Fibroblast of skin of left quadriceps (primary cell): ENCODE measurements at places on chromosomes 1 and 21.
A peak's percentile ranks its signal among the peaks of the same experiment; 100 is the strongest.

DNA sequence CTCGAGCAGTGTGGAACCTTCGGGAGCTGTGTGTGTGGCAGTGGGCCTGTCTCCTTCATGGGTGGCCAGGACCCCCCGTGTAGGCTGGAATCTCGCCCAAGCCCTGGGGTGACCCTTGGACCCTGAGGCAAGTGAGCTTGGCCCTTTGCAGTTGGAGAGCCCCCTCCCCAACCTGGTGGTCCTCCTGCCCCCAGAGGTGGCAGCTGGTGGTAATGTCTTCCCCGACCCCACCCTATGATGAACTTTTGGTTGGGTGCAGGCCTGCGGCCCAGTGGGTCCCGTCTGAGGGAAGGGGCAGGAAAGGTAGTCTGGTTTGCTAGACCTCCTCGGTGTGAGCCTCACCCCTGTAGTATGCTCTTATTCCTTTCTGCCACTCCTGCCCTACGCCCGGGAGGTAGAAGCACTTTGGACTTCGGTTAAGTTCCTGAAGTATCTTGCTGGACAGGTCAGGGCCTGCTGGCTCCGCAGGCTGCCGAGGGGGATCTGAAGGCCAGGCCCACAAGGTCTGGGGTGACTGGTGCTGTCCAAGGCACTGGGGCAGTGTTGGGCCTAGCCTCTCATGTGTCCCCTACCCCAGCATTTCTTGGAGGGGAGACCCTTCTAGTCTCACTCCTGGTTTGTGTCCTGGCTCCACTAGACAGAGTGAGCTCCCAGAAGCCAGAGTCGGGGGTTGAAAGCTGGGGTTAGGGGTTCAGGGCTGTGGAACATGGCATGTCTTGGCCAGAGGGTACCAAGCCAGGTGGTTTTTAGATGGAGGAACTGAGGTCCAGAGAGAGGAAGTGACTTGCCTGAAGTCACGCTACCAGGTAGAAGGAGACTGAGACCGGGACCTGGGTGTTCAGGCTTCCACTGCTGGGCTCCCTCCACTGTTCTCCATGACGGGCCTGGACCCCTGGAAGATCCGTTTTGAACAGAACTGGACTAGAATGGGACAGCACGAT is 1.8 kb downstream of the ZNF362 start:
- no peak for DNase-seq

- DNase-seq, result no peak
These were observed 3.8 kb downstream of the LRRC3 start for GRCh38 chr21:44458971-44459711.

- DNase-seq, result peak; percentile 56
These were observed 850 bp downstream of the SESN2 start for GRCh38 chr1:28259934-28260802.

- no peak for DNase-seq
These were observed 20.2 kb downstream of the PROK1 start for GRCh38 chr1:110471131-110471530.

DNA sequence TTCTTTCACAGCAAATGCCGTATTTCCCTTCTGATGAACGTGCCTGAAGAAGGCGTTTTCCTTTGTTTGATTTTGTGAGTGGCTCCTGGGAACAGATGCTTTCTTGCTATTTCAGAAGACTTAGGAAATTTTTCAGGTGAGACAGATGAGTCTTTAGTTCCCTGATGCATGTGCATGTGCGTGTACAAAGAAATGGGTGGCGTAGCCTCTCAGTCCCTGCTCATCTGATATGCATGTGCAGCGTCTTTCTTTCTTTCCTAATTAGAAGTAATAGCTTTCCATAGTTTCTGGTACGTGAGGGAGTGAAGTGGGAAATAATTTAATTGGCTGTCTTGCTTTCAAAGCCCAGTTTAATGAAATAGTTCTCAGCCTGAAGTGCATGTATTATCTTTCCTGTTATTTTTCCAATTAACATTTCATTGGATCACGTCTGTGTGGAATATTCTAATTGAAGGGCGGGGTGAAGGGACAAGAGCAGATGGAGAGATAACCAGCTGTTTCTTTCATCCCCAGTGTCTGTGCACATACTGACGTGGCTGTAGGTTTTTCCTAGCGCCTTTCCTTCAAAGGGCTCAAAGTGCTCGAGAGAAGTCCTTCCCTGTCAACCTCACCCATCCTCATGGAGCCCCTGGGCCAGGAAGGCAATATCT is 104.3 kb downstream of the FAM78B start:
- no peak for DNase-seq

DNA sequence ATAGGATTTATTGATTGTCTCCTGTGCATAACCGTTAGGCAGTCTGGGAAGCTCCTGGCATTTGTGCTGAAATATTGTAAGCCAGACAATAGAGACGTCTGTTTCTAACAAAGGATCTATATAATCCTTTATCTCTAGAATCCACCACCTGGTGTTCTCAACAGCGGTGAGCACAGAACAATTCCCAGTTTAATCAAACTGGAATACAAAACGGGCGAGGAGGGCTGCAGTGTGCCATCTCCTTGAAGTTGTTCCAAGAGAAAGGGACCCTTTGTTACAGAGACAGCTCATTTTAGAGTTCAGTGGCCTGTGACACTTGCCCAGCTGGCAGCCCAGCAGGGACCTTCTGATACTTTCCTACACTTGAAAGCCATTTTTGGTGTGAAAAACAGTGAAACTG is 162.8 kb upstream of the IVNS1ABP start:
- DNase-seq, result no peak

DNA sequence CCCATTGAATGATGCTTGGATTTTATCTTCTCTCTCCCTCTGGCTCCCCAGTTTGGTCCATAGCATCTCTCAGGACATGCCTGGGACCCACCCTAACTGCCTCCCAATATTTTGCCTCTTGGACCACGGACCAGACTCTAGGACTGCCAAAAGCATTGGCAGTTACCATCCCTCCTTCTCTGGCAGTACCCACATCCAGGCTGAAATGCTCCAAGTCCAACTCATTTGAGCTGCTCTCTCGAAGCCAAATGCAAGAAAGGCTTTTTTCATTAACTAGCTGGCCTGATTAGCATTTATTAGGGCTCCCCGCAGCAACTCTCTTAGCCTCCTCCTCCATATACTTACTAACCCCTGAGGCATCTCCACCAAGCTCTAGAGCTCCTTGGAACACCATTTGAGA is 140.0 kb upstream of the GRIK3 start:
- DNase-seq, result no peak

- DNase-seq, result no peak
These were observed 1.9 kb downstream of the FBXO2 start for GRCh38 chr1:11652203-11652780.

DNA sequence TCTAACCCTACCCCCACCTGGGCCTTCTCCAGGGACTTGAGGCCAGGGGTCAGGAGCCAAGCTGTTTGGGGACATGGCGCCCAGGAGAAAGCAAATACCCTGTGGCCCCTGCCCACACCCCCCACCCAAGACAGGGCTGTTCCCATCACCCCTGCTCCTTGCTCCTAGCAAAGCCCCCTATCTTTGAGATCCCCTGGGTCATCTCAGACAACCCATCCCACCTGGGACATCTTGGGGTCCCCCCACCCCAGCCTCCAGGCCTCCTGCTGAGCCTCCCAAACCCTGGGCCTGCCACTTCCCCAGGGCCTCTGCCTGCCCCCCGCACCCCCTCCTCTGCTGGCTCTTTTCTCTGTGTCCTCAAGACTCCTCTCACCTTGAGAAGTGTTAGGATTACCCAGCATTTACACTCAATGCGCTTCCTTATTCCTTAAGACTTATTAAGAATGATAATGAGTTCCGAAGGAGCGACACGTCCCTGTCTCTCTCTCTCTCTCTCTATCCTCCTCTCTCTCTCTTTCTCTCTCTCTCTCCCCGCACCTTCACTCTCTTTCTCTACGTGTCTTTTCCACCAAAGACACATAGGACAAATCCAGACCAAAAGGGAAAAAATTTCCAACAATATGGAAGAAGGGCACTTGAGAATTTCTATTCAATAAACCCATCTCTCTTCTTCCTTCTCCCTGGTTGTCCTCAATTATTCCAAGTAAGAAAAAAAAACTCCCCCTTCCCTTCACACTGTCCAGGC is 7.2 kb downstream of the CASZ1 start:
- DNase-seq, result no peak

- no peak for DNase-seq
These were observed 825 bp downstream of the TMEM39B start for GRCh38 chr1:32073299-32074229.

DNA sequence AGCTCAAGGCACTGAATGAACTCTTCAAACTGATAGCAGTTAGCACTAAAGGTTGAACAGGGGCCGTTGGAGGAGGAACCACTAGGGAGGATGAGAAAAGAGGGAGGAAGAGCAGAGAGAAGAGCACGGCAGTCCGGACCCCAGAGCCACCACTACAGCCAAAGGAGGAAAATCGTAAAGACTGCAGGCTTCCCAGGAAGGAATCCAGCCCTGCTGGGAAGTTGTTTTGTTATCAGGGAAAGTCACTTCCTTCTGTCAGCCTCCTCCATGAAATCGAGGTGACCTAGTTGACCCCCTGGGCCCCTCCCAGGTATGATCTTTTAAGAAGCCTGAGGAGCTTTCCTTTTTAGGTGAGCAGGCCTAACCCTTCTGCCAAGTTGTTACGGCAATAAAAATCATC is 88.2 kb downstream of the PBX1 start:
- no peak for DNase-seq

DNA sequence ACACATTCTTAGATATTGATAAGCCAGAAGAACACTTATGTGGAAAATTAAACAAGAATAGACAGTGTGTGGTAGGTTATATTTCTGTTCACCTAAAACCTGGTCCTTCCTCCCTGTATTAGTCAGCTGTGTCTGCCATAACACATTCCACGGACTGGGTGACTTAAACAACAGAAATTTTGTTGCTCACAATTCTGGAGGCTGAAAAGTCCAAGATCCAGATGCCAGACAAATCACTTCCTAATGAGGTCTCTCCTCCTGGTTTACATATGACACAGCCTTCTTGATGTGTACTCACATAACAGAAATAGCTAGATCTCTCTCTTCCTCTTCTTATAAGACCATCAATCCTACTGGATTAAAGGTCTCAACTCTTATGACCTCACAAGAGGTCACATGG is 25.7 kb downstream of the JMJD4 start:
- DNase-seq, result no peak

DNA sequence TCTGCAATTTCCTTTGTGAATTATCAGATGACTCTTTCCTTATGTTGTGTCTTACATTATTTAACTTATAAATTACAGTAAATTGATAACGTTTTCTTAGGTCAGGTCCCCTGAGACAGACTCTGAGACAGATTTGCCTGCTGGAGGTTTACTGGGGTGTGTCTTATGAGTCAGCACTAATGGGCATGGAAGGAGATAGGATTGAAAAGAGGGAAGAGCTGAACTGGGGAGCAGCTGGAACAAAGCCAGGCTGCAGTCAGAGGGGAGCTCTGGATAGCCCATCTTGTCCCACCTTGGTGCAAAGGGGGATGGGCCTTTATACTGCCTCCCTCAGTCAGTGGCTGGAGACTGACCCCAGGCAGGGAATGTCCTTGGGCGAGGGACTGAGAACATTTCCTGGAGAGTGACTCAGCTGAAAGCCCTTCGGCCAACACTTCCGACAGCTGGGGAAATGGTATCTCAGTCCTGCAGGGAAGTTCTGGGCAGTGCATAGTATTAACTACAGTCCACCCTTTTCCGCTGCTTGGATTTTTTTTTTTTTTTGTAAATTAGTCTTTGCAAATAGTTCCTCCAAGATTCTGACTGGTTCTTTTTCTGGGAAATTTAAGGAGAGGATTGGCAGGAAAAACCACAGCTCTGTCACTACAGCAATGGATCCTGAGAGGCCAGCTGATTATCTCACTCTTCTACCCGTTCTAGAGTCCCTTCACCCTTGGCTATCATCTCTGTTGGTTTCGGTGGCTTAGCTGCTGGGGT is 39.1 kb upstream of the CDC42BPA start:
- DNase-seq, result no peak

DNA sequence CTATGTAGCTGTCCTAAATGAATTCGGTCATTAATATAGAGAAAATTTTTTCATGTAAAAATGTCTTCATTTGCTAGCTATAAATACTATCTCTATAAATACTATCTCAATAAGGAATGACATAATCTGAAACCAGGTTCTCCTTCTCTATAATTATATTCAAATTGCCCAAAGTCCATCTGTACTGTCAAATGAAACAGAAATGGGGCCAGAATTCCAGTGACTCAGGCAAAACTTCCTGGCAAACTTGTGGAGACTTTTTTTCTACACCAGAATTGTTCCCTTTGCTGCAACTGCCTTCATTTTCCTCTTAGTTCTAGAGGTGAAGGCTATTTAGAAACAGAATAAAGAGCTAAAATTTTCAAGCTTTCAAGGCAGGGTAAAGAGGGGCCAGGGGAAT is 152.5 kb downstream of the KCNH1 start:
- no peak for DNase-seq

- peak; percentile 64 for DNase-seq
These were observed 46.9 kb upstream of the GNG12 start for GRCh38 chr1:67880056-67880601.

DNA sequence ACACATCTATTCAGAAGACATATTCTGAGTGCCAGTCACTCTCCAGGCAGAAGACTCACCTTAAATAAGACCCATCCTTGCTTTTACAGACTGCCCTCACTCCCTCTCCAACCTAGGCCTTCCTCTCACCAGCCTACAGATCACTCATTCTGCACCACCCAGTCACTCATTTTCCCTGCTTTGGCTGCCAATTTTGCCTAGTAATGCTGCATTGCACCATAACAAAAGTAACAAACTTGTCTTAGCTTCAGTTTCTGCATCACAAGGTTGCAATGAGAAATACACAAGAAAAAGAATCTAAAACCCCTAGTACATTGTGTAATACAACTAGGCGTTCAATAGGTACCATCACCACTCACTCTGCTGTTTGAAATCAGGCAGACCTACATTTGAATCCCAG is 292.4 kb downstream of the PLPP3 start:
- DNase-seq, result no peak

DNA sequence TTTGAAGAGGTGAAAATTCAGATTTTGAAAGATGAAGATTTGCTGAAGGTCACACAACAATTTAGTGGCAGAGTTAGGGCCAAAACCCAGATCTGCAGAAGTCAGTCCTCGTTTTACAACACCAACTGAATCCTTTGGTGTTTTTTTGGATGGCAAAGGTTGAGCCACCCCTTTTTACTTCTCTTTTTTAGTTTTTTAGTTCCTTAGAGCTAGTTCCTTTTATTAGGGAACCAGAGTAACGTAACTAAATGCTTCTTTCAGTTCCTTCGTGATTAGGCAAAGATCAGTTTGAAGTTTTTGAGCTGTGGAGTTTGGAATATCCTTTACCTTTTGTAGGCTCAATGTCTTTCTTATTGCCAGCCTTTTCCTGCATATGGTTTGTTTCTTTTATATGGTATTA is 67.9 kb upstream of the ARID1A start:
- no peak for DNase-seq

DNA sequence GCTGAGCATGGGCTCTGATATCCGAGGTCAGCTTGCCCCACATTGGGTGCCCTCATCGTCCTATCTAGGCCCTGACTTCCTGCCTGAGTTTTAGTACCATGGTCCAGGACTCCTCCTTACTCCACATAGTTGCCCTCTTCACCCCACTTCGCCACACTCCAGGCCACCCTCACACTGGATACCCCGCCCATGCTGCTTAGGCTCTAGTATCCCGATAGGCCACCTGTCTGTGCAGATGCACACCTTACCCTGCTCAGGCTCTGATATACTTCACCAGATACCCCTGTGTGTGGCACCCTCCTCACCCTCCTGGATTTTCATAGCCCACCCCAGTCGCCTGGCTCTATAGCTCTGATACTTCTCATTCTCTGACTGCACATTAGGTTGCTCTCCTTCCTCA is 145.5 kb upstream of the SERTAD4 start:
- DNase-seq, result no peak
